Activated naive CD8-positive, alpha-beta T cell treated with anti-CD3 and anti-CD28 coated beads for 36 hours (primary cell): ENCODE measurements at places on chromosomes 4 and X. TPM values are rescaled to one million over a fixed set of nuclear protein-coding genes. Genes with fewer than 3 reads are reported as not detected.

- no peak for DNase-seq
Observed at GRCh38 chr4:96354036-96354712, 514.3 kb downstream of the PDHA2 start.

The MUC7 gene
- total RNA-seq: not detected

GRCh38 chr4:2361366-2362265, 56.8 kb downstream of the ZFYVE28 start:
- DNase-seq: no peak

DNA sequence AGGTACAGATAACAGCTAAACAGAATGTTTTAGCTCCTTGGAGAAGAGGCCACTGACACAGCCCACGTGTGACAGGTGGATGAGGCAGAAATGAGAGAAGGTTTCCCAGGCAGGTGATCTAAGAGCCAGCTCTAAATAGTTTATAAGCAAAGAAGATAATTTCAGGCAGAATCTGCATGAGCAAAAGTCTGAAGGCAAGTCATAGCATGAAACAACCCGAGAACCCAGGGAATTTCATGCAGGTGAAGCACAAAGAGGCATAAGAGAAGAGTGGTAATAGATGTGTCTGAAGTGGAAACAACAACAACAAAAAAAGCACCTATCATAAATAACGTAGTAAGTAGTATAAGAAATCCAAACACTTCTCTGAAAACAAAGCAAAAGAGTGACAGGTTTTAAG, 275.8 kb upstream of the CPEB2 start:
- no peak for DNase-seq

DNA sequence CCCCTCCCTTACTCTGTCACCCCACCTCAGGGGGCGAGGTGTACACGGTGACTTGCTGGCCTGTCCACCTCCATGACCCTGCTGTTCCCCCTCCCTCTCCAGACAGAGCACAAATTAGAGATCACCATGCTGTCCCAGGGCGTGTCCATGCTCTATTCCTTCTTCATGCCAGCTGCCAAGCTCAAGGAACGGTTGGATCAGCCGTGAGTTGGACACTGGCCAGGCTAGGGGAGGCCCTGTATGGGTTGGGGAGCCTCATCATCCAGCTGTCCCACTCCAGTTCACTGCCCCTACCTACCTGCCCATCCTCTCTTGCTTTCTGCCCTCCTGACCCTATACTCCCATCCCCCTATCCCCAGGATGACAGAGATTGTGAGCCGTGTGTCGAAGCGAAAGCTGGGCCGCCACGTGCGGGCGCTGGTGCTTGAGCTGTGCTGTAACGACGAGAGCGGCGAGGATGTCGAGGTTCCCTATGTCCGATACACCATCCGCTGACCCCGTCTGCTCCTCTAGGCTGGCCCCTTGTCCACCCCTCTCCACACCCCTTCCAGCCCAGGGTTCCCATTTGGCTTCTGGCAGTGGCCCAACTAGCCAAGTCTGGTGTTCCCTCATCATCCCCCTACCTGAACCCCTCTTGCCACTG, 3.9 kb upstream of the CDK16 start:
- DNase-seq: no peak

DNA sequence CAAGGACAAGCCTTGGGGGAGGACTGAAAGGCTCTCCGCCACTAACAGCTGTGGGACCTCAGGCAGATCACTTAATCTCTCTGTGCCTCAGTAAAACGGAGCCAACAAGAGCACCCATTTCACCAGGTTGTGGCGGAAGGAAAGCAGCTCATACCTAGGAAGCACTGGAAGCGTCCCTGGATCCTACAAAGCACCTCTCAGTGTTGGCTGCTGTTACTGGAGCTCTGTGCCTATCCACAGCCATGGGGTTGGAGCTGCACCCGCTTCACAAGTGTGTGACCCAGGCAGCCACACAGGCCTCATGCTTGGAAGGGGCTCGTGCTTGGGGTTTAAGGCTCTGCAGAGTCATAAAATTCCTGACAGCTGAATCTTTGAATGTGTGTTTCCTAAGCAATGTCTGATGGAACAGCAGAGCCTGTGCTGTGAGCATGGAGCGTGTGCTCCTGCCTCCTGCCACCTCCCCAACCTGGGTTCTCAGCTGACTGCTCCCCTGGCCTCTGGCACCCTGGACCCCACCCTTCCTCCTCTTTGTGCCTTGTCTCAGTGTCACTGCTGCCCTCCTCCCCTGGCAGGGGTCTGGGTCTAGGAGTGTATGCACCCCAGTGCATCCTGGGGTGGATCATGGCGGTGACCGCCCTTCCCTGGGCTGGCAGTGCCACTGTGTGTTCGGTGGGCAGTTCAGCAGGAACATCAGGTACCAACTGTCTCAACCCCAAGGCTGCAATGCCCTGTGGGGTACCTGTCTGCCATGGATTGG, 14.4 kb upstream of the MAN2B2 start:
- no peak for DNase-seq

GRCh38 chrX:136662104-136662503, 14.1 kb downstream of the CD40LG start:
- no peak for DNase-seq

GRCh38 chrX:130174045-130174704, 2.4 kb downstream of the RAB33A start:
- DNase-seq: no peak

DNA sequence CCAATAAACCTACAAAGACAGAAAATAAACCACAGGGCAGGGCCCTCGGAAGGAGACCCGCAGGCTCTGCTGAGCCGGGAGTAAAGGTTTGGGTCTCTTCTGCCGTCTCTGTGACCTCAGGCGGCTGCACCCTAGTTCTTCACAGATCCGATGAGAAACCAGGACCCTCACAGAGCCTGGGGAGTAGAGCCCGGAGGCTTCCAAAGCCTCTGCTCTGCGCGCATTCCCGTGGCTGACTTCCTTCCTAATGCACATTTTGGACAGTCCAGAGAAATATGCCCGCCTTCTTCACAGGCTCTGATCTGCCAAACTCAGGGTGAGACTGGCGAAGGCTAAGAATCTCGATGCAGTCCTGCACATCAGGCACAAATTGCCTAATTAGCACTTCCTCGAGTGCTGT, 245.5 kb downstream of the EVC2 start:
- no peak for DNase-seq

DNA sequence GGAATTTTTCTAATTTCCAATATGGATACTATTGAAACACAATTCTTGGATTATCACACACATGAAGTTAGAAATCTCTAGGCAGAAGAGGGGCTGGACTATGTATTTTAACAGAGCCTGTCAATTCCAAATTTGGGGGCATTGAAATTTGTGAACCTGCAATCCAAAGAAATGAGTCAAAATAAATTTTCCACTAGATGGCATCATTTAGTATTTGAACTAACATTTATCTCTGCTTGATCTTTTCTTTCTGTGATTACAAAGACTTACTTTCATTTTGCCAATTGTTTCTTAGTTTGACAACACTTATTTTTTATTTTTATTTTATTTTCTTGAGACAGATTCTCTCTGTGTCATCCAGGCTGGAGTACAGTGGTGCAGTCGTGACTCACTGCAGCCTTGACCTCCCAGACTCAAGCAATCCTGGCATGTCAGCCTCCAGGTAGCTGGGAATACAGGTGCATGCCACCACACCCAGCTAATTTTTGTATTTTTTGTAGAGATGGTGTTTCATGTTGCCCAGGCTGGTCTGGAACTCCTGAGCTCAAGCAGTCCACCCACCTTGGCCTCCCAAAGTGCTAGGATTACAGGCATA, 2.7 kb upstream of the PYURF start:
- no peak for DNase-seq

GRCh38 chrX:44244008-44244407, 99.5 kb downstream of the EFHC2 start:
- DNase-seq: no peak

- DNase-seq: no peak
Observed at GRCh38 chr4:138399081-138399480, 156.9 kb upstream of the SLC7A11 start.
